Globus pallidus (tissue), 1 donor: ENCODE measurements at places on chromosomes 12 and 14.

DNA sequence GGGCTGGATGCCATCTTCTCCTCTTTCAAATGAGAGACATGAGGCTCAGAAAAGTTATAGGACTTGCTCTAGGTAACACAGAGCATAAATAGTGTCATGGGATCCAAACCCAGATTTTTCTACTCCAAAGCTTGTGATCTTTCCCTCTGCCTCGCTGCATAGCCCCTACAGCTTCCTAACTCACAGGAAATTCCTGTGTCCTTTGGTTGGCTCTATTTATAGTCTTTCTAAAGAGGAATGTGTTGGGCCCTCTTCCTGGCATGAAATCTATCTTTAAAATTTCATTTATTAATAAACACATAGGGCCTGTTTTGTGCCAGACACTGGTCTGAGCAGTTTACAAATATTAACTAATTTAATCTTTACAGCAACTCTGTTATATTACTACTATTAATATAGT is 9.8 kb upstream of the KCNA5 start:
- DNase-seq: no peak

DNA sequence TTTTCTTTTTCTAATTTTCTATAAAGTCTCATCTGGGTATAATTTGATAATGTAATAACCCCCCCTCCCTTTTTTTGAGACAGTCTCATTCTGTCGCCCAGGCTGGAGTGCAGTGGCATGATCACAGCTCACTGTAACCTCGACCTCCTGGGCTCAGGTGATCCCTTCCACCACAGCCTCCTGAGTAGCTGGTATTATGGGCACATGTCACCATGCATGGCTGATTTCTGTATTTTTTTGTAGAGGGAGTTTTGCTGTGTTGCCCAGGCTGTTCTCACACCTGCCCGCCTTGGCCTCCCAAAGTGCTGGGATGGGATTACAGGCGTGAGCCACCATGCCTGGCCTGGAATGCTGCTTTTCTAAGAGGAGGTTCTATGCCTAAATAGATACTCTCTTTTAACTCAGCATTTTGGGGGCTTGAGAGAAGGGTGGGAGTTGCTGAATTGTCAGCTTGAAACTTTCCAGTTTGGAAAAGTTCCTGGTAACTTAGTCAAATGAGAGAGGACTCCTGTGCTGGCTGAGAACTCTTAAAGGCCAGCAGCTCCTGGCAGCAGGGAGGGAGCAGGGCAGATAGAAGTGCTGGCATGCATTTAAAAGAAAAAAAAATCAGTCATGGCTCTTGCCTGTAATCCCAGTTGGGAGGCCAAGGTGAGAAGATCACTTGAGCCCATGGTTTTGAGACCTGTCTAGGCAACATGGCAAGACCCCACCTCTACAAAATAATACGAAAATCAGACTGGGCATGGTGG is 13.0 kb downstream of the NUDT4 start:
- no peak for DNase-seq

DNA sequence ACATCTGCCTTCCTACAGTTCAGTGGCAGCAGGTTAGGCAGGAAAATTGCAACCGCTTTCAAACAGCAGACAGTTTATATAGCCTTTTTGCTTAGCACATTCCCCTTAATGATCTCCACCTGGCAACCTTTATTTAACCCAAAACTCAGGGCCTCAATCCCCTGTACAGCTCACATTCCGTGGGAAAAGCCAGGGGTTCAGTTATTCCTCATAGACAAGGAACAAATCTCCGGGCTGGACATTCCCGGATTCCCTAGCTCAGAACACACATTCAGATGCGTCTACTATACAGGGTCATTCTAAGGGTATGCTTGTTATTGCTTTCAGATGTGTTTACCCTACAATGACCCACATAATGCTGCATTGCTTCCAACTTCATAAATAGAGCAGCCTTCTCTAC is 73.8 kb upstream of the DCN start:
- no peak for DNase-seq

GRCh38 chr14:76776428-76777251 is 15.4 kb downstream of the VASH1 start:
- no peak for DNase-seq

DNA sequence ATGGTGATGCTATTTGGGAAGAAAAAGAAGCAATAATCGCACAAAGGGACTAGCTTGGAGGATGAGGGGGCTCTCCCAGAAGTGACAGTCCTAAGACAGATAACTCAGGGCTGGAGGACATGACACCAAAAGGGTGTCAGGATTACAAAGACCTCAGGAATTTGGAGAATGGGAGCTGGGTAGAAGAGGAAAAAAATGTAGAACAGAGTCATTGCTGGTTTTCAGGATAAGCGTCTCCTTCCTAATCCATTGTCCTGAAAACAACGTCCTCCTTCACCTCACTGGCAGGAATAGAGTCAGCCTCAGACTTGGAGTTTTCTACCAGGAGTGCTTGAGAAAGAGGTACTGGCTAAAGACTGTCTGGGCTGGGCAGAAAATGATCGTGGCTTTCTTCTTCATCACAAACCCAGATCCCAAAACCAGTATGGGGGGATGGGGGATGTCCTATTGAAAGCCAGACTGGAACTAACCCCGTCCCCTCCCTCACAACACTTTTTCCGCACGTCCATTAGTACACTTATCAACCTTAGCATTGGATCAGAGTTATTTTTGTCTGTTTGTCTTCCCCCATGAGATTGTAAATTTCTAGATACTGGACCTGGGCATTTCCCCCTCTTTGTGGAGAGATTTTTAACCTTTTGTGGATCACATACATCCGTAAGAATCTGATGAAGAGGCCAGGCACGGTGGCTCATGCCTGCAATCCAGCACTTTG is 14.3 kb downstream of the B4GALNT3 start:
- DNase-seq: no peak

DNA sequence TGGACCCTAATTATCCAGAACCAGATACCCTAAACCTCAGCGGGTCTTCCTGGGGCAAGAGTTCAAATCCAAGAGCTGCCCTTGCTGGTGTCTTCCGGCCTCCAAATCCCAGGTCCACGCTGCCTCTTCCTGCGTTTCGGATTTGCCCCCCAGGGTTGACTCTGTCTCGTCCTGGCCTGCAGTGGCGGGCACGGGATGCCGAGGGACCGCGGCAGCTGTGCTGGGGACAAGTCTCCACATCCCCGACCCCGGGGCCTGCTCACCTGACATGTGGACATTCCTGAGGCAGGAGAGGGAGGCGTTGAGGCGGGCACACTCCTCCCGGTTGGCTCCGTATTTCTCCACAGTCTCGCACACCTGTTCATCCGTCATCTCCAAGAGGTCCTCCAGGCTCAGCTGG is 113.6 kb downstream of the KSR2 start:
- no peak for DNase-seq

DNA sequence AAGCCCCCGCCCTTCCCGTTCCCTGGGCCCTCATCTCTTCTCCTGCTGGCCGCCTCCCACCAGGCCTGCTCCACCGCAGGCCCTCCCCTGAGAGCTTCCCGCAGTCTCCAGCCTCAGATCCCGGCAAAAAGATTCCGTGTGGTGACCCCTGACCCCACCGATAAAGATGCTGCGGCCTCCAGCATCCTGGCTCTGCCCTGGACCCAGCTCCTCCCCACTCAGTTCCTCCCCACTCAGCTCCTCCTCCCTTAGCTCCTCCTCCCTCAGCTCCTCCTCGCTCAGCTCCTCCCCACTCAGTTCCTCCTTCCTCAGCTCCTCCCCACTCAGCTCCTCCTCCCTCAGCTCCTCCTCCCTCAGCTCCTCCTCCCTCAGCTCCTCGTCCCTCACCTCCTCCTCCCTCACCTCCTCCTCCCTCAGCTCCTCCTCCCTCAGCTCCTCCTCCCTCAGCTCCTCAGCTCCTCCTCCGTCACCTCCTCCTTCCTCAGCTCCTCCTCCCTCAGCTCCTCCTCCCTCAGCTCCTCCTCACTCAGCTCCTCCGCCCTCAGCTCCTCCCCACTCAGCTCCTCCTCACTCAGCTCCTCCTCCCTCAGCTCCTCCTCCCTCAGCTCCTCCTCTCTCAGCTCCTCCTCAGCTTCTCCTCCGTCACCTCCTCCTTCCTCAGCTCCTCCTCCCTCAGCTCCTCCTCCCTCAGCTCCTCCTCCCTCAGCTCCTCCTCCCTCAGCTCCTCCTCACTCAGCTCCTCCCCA is 17.0 kb downstream of the NOC4L start:
- no peak for DNase-seq

DNA sequence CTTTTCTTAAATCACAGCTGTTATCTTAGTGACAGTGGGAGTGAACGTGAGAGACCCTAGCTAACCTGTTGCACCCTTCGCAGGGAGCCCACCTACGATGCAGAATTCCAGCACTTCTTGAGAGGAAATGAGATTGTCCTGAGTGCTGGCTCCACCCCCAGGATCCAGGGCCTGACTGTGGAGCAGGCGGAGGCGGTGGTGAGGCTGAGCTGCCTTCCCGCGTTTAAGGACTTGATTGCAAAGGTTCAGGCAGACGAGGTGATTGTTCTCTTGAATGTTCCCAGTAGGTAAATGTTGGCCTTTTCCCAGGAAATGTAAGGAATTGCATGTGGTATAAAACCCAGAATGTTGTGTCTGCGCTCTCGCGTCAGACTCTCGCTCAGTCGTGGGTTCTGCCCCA is 46.7 kb downstream of the HSP90AA1 start:
- no peak for DNase-seq

DNA sequence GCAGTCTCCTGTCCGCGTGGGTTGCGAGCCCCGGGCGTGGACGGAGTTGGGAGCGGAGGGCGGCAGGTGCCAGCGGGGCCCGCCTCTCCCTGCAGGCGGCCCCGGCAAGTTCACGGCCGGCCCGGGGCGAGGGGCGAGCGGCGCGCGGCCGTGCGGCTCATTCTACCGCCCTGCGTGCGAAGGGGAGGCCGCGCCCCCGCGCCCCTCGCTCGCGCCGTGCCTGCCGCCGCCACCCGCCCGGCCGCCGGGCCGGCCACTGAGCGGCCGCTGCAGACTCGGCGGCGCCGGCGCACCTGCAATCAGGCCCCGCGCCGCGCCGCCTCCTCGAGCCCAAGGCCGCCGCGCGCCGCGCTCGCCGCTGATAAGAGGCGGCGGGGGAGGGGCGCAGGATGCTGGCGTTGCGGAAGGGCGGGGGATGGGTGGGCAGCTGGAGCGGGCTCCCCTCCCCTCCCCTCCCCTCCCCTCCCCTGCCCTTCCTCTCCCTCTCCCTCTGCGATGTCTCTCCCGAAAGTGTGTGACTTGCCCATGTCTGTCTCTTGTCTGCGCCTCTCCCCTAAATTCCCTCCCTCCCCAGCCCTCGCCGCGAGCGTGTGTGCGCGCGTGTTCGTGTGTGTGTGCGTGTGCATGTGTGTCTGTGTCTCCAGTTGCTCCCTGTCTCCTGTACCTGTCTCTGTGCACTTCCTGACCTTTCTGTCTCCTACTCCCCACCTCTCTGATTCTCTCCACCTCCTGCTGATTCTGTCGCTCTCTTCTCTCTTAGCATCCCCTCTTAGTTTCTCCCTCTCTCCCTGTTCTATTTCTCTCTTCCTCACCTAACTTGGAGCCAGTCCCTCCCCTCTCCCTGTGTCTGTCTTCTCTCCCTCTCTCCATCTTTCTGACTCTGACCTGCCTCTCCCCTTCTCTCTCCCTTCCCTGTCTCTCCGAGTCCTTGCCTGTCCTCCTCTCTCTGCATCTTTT is 768.1 kb upstream of the TBX3 start:
- DNase-seq: peak; percentile 25

- no peak for DNase-seq
Observed at GRCh38 chr12:68361953-68362352, 29.8 kb upstream of the MDM1 start.

GRCh38 chr12:48602192-48602989 is 32.5 kb upstream of the LALBA start:
- no peak for DNase-seq

DNA sequence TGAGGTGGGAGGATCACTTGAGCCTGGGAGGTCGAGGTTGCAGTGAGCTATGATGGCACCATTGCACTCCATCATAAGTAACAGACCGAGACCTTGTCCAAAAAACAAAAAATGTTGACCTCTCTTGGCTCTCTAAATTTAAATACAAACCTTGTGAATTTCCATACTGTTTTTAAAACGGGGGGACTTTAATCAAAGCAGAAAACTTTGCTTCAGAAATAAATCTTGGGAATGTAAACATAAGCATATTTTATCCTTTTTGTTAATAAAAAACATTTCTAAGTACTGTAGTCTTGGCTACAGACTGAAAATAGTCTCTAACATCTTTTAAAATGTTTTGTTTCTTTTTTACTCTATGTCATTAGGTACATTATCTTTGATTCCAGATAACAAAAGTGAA is 130.7 kb upstream of the RASSF8 start:
- no peak for DNase-seq

GRCh38 chr12:1474574-1475153 is 119.7 kb downstream of the FBXL14 start:
- no peak for DNase-seq

GRCh38 chr12:40616383-40616915 is 75.8 kb upstream of the CNTN1 start:
- peak; percentile 59 for DNase-seq

GRCh38 chr12:81492131-81492720 is 266.9 kb downstream of the PPFIA2 start:
- no peak for DNase-seq

- DNase-seq: no peak
Observed at GRCh38 chr14:101797856-101798255, 36.3 kb downstream of the PPP2R5C start.

- DNase-seq: no peak
Observed at GRCh38 chr14:101220921-101221510, 317.5 kb upstream of the RTL1 start.

DNA sequence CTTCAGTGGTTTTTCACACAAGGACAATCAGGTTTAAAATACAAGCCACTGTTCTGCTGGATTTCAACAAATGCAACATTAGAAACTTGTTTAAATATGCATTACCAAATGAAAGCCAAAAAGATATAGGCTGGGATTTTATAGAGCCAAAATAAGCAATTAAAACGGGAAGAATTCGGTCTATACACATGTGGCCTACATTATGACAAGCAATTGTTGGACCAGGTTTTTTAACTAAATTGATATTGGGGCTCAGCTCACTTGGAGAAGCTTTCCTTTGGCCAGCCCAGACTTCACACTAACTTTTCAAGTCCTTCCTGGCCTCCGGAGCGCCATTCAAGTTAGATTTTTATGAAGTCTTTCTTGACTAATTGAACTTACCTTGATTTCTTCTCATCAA is 16.9 kb upstream of the PDE3A start:
- no peak for DNase-seq
